Stimulated activated CD4-positive, alpha-beta T cell treated with anti-CD3 and anti-CD28 coated beads, Interleukin-4, amount 100 ng/mL, for 24 hours (primary cell): ENCODE measurements at places on chromosomes 16 and 17.

DNA sequence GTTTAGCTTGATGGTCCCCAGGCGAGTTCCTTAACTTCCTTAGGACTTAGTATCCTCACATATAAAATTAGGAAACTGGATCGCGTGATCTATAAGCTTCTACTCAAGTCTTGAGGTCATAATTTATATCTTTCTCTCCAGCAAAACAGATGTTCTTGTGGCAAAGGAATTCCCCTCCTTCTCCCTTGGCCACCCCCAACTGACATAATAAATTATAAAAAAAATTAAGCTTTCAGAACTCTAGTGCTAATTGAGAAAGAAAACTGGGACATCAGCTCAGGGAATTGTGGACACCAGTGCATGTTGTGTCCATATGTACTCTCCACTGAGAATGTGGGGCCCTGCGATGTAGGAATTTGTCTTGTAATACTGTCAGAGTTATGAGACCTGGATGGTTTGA, 13.5 kb downstream of the GNAO1 start:
- no peak for DNase-seq

- no peak for DNase-seq
These were observed 19.9 kb upstream of the CALB2 start for GRCh38 chr16:71338632-71339031.

- peak; percentile 27 for DNase-seq
These were observed 21.4 kb upstream of the ABR start for GRCh38 chr17:1201132-1201702.

DNA sequence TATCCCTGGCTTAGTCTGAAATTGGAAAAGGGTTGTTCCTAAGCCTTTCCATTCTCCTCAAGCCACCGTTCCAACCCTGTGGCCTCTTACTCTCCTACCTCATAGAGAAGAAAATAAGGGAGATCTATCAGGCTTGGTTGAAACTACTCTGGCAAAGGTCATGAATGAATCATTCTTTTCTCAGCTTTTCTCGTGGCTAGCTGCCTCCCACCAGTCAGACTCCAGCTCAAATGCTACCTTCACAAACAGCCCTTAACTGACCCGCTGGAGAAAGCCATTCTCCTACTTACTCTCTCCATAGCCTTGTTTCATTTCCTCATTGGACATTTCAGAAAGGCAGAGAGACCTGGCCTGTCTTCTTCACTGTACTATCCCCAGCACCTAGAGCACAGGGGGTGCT, 8.9 kb downstream of the MYH10 start:
- DNase-seq: no peak

- DNase-seq: no peak
These were observed 172.3 kb downstream of the C16orf78 start for GRCh38 chr16:49545741-49546448.

DNA sequence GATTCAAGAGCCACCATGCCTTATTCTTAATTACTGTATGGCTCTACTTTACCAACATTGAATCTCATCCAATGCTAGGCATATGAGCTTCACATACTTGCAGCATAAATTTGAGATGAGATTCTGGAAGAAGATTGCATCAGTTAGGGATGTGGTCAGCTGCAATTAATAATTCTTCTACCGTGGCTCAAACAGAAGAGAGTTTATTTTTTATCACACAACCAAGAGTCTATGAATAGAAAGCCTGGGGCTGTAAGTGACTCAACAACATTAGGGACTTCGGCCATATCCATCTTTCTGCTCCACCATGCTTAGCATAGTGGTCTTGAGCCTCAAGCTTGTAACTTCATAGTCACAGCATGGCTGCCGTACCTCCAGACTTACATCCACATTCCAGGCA, 179.4 kb upstream of the IRX6 start:
- no peak for DNase-seq

GRCh38 chr16:79721270-79721669, 120.7 kb upstream of the MAF start:
- DNase-seq: no peak

GRCh38 chr16:51133688-51134087, 17.4 kb downstream of the SALL1 start:
- no peak for DNase-seq

GRCh38 chr16:79347277-79347676, 253.3 kb downstream of the MAF start:
- DNase-seq: no peak

DNA sequence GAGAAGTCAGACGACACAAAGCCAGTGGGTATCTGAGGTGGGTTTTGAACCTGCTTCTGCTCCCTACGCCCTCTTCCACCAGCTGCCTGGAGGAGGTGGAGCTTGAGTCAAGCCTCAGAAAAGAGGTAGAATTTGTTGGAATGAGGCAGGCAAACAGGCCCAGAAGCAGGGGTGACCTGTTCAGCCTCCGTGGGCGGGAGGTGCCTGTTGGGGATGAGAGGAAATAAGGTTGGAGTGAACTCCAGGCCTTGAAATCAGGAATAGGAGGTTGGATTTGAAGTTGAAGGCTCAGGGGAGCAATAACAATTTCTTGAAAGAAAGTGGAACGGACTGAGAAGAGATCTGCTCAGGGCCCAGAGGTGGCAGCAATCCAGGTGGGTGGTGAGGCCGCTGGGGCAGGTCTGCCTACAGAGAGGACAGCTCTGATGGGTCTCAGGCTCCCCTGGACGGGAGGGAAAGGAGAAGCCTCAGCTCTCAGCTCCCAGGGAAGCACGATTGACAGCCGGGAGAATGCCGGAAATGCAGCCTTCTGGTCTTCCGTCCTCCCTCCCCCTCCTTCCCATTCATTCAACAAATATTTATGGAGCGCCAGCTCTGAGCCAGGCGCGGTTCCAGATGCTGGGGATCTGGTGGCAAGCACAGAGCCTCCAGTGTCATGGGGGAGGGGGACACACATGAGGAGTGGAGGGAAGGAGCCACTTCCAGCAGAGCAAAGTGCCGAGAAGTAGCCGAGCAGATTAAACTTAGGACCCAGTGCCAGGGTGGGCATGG, 61.9 kb upstream of the CIBAR2 start:
- DNase-seq: no peak

- DNase-seq: no peak
These were observed 10.7 kb downstream of the CACNG1 start for GRCh38 chr17:67055041-67055443.

DNA sequence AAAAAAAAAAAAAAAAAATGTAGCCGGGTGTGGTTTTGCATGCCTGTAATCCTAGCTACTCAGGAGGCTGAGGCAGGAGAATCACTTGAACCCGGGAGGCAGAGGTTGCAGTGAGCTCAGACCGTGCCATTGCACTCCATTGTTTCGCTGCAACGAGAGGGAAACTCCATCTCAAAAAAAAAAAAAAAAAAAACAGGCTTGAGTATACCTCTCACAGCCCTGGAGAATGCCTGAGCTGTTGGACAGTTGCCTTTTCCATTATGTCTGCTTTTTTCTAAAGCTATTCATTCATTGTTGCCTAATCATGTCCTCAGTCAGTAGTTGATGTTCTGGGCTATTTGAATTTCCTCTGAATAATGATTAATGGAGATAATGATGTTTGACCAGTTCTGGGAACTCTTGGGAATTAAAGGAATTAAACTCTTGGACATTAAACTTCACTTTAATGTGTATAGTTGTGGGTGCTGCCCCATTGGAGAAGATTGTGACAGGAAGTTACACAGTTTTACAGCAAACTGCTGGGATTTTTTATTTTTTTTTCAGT, 11.8 kb downstream of the HMOX2 start:
- DNase-seq: no peak

DNA sequence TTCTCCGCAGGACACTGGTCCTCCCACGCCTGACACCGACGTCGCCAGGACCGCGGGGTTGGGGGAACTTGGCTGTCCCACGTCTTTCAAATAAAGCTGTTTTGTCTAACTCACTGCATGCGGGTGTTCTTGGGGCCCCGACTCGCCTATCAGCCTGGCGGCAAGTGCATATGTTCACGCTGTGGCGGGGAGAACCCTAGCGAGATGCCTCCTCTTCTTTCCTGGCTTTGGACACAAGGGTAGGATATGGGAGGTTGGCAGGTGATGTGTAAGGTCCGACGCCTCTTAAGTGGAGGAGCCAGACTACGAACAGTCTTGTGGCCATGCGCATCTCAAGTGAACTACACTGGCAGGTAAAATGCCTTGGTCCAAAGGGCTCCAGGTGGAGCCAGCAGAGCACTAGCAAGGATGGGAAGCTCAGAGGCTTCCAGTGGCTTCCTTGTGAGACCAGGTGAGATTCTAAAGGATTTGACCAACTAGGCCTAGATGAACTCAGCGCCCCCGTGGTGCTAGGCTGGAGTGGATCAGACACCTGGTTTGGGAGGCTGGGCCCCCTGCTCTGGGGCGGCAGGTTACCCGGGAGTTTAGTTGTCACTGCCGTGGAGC, 873 bp upstream of the RPS2 start:
- peak; percentile 36 for DNase-seq

DNA sequence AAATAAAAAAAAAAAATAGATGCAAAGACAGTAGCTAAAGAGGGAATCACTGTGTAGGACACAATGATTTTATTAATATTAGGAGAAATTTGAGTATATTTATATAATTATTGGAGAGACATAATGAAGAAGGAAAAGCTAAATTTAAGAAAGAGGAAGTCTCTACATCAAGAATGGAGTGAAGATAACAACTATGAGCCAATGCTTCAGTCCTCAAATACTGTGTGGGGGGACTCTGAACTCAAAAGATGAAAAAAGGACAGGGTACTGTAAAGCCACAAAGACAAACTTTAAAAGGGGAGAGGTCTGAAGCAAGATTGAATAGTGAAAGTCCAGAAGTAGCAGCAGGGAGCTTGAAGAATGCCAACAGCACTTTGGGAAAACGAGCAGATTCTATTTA, 44.7 kb downstream of the SKAP1 start:
- no peak for DNase-seq

- DNase-seq: no peak
These were observed 35.6 kb downstream of the YPEL2 start for GRCh38 chr17:59366773-59367656.

DNA sequence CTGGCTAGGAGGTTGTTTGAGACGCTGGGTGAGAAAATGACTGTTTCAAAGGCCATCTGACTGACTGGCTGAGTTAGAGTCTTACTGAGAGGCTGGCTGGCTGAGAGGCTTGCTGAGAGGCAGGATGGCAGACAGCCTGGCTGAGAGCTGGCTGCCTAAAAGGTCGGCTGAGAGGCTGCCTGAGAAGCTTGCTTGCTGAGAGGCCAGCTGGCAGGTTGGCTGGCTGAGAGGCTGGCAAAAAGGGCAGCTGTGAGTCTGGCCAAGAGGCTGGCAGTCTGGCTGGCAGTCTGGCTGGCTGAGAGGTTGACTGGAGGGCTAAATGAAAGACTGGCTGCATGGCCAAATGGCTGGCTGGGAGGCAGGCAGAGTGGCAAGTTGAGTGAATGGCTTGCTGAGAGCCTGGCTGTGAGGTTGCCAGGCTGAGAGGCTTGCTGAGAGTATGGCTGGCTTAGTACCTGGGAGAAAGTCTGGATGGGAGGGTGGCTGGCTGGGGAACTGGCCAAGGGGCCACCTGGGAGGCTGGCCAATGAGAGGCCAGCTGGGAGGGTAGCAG, 35.3 kb upstream of the ACSM2B start:
- no peak for DNase-seq

GRCh38 chr17:47207143-47208067, 1.7 kb upstream of the MYL4 start:
- no peak for DNase-seq

DNA sequence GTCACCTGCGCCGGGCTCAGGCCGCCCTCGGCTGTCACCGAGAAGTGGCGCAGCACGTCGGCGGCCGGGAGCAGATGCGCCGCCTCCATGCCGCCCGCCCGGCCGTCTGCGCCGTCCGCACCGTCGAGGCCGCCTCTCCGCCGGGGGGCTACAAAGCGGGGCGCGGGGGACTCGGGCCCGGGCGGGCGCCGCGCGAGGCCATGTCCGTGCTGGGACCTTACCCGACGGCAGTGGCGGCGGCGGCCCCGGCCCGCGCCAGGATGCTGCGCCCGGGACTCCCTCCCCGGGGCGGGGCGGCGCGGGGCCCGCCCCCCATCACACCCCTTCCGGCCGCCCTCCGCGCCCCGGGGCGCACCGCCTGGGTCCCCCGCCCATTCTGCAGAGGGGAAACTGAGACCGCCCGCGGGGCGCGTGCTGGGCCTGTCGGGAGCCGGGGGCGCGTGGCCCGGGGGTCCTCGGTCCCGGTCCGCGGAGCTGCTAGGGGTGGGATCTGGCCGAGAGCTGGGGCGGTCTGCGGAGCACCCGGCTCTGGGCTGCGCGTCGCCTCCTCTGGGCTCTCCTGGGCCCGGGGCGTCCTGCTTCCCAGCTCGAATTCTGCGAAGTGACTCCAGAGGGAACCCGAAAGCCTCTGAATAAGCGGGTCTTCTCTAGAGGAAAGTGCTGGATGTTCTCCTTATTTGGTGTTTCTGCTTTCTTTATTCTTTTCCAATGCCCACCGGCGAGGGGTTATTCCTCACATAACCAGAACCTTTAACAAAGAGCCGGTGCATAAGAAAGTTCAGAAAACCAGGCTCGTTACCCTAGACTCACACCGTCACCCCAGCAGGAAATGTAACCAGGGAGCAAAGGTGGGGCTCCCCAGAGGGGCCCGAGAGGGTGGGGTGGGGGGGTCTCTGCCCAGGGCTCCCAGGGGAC, at the start of gene ATP2A3:
ATP2A3 (minus strand) TSS at position 235 of the 915 bp plus-strand sequence; CDS start at position 89, 146 bp downstream.
- peak; percentile 64 for DNase-seq

DNA sequence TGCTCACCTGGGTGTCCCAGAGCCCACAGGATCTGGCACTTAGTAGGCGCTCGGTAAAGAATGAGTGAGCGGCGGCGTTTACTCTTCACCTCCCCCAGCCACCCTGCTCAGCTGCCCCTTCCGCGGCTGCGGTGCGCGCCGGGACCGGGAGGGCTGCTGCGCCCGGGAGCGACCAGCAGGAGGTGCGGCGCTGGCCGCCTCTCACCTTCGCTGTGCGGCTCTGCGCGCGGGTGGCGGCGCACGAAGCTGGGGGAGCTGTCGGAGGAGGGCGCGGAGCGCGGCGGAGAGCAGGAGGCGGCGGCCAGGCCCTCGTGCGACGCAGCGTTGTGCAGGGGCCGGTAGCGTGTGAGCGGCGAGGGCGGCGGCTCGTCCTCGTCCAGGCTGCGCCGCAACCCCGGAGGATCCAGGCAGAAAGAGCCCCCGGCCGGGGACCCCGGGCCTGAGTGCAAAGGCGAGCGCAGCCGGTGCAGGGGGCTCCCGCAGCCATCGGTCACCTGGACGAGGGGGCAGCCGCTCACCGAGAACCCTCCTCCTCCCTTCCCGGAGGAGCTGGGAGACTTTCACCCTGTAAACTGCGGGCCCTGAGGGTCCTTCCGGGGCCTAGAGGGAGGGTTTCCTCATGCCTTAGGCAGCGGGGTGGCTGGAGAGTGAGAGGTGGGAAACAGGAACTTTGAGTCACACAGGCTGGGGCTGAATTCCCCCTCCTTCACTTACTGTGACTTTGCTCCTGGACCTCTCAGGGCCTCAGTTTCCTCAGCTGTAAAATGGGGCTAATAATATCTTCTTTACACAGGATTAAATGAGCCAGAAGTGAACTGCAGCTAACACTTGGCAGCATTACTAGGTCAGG, 12.5 kb downstream of the SAMD14 start:
- peak; percentile 60 for DNase-seq

DNA sequence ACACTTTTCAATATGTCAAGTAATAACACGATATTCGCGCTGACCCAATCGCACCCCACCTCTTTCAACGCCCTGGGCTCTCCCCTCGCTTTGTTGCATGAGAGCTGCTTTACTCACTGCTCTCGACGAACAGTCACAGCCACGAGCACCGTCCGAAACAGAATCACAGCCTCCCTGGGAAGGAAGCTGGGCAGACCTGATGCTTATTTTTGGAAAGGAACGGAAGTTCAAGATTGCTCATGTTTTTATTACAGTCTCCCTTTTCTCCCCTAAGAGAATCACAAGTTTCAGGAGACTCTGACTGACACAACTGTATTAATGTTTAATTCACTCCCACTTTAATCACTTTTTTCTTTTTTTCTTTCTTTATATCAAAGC, 67.8 kb downstream of the ANKRD11 start:
- peak; percentile 58 for DNase-seq
